ENCODE measurements at places on chromosomes 11 and 22.

DNA sequence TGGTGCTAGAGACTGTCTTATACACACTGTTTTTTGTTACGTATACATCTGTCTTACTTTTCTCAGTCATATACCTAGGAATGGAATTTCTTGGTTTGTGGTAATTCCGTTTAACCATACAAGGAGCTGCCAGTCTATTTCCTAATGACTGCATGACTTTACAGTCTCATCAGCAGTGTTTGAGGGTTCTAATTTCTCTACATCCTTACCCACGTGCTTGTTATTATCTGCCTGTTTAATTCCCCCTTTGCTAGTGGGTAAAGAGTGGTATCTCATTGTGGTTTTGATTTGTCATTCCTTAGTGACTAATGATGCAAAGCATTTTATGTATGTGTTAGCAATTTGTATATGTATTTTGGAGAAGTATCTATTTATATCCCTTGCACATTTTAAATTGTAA lies 1008.0 kb downstream of the FAM181B start:
- no peak for DNase-seq

DNA sequence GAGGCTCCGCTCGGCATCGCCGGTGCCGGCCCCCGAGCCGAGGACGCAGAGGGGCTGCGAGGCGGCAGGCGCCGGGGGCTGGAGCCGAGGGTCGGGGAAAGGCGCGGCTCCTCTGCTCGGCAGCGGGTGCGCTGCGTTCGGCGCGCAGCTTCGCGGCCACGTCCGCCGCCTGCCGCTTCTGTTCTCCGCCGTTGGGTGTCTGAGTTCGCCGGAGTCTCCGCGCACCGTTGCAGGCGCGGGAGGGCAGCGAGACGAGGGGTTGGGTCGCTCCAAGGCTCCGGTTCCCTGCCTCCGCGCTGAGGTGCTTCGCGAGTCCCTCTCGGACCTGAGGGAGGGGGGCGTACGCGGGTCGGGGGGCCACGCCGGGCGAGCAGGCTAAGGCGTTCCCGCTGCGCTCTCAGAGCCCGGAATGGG lies 347 bp downstream of the MN1 start:
- no peak for DNase-seq

DNA sequence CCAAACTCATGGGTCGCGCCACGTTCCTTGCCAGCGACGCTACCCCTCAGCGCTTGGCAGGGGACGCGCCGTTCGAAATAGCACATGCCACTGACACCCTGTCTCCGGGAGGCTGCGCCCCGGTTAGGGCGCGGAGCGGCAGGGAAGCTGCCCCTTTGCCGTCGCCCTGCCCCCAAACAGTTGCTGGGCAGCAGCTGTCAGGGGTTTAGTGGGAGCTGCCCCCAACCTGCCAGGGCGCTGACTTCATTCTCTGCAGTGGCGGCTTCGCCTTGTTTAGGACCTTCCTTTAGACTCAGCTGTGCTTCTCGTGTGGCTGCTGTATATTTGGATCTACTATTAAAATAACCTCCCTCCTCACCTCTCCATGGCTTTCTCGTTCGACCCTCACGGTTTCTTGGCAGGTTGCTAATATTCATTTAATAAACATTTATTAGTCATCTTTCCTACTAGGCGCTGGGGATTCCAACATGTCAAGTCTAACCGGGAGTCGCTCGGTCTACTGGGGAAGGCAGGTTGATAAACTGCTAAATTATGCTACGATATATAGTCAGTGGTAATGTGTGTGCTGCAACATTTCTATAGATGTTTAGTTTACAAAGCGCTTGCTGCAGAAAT lies 782 bp downstream of the TMEM109 start:
- DNase-seq: no peak

DNA sequence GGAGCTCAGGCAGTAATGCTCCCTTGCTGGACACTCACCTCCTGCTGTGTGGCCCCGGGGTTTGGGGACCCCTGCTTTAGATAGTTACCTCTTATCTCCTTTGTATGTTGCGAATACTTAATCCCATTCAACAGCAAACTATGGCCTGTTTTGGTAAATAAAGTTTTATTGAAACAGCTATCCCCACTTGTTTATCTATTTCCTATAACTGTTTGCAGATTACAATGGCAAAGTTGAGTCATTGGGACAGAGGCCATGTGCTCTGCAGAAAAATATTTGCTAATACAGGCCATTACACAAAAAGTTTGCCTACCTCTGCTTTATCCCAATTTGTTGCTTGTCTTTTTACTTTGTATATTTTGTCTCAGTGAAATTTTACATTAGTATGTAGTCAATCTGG lies 68.4 kb downstream of the CACNA1I start:
- no peak for DNase-seq

DNA sequence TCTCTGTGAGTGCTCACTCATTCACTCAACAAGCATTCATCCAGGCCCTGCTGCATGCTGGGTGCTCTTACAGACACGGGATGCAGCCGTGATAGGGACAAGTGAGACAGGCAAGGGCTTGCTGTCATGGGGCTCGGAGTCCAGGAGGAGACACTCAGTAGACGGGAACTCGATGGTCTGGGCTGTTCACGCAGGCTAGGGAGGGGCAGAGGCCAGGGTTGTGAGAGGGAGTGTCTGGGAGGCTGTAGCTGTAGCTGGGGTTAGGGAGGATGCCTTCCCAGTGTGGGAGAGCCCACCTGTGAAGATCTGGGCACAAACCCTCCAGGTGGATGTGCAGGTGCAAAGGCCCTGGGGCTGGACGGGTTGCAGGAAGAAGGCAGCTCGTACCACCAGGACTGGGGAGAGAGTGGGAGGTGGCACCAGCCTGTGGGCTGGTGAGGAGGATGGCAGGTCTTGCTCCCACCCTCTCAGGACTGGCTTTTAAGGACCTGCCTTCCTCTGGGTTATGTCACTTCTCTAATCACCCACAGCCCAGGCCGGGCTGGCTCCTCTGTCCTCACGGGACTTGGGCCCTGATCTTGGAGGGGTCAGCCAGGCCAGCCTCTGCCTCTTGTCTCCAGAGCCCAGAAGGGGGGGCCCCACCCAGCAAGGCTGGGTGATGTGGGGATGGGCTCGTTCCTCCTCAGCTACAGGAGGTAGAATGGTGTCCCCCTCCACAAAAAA lies 24.1 kb downstream of the FGF4 start:
- no peak for DNase-seq

GRCh38 chr22:39989633-39990032 lies 5.1 kb upstream of the FAM83F start:
- no peak for DNase-seq

GRCh38 chr22:43669190-43669589 lies 142.9 kb downstream of the EFCAB6 start:
- no peak for DNase-seq

GRCh38 chr22:40451210-40451609 lies 80.8 kb downstream of the SGSM3 start:
- no peak for DNase-seq

DNA sequence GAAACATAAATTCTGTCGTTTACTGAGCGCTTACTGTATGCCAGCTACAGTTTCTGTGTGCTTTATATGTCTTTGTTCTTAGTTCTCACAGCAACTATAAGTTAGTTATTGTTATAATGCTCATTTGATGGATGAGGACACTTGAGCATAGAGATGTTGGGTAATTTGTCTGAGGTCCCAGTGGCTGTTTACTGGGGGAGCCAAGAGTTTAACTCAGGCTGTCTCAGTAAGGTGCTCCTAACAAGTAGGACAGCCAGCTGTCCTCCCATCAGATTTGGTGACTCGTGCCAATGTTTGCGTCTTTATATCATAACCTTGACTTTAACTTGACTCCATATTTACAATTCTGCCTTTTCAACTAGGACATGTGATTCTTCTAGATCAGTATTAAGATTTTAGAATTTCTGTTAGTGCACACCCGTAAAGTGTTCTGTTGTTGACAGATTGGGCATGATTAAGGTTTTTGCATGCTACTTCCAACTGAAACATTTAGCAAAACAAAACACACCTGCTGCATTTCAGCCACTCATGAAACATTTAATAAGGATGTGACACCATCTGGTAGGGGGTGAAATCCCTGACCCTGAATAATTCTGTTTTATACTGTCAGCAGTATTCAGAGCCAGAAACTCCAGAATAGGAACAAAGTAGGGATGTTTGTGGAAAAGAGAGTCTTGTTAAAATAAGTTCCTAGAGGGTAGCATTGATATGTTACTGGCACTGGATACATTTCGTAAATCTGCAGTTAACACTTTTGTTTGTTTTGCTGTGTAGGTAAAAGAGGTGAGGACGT lies 1.9 kb downstream of the REXO2 start:
- DNase-seq: no peak

DNA sequence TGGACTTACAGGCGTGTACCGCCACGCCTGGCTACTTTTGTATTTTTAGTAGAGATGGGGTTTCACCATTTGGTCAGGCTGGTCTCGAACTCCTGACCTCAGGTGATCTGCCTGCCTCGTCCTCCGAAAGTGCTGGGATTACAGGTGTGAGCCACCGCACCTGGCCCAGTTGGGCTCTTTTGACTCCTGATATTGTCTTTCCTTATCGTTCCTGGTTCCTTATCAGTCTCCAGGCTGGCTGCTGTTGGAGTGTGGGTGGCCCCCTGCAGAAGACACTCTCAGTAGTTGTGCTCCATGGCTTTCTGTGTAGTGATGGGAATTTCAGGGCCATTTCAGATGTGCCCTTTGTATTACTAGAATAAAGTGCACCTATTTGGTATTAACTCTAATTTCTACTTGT lies 55.3 kb downstream of the C22orf31 start:
- DNase-seq: no peak

- DNase-seq: no peak
Observed at GRCh38 chr22:47168441-47168840, 406.0 kb downstream of the TBC1D22A start.
